T47D (cell line): ENCODE measurements at places on chromosomes 3 and 15.

GRCh38 chr15:68654786-68655560 is 76.2 kb downstream of the CORO2B start:
- DNase-seq = no peak

DNA sequence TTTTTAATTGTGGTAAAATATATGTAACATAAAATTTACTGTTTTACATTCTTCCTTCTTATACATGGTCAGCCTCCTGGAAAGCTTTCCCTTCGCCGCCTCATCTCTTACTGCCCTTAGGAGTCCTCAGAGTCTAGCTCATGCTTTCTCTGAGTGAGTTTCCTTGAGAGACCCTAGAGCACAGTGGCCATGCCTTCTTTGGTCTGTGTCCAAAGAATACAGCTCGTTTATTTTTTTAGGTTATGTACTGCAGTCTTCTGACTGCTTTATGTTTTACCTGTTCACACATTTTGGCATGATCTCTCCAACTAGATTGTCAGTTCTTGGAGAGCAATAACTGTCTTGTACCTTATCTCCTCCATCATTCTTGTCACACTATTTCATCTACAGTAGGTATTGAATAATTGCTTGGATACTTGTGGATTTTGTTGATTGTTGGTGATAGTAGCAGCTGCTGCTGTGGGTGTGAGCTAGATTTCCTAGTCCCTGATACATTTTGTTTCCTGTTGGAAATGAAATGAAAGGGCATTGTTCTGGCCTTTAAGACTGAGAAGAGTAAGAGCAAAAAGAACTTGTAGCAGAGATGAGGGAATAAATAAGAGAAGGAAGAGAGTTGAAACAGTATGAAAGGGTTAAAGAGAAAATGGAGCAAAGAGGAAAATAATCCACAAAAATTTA is 10.9 kb downstream of the ARIH2 start:
- DNase-seq = no peak

DNA sequence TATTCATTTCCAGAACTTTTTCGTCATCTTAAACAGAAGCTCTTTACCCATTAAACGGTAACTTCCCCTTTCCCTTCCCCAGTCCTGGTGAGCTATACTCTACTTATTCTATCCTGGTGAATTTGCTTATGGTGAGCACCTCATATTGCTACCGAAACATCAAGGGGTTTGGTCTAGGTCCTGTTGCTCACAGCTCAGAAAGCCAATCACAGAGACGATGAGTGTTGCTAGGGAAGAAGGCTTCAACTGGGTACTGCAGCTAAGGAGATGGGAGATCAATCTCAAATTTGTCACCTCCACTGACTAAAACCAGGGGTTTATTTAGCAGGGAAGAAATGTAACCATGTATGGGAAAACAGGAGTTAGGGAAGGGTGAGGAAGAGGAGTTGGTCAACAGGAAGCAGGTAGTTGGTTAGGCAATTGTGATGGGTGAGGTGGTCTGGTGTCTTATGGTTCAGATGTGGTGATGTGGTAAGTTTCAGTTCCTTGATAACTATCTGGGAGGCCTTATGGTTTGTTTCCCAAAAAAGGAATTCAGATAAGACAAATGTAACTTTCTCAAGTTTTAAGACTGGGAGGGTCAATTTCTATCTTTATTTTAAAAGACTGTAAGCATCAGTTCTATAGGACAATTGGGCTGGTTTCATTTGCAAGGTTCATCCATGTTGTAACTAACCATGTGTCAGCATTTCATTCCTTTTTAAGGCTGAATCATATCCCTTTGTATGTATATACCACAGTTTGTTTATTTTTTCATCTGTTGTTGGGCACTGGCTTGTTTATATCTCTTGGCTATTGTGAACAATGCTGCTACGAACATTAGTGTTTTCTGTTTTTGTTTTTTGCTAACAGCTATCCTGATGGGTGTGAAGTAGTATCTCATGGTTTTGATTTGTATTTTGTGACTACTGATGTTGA is 24.3 kb downstream of the ARHGAP11B start:
- DNase-seq = no peak

- DNase-seq = no peak
These were observed 60.5 kb upstream of the KY start for GRCh38 chr3:134711284-134711683.

DNA sequence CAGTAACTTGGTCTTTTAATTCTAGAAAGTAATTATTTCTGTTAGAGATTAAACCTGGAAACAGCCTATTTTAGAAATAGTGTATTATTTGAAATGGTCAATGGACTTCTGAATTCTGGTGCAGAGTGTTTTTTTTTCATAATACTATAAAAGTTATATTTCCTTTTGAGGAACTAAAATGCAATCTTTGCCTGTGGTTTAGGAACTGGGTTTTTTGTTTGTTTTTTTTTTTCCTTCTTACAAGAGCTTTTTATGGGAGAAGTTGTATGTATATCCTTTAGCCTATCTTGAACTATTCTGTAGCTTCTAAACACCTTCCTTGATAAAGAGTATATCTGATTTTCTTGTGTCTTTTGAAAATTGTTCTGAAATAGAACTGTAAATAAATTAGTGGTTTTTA is 88.3 kb downstream of the ARIH1 start:
- DNase-seq = no peak

- peak; percentile 71 for DNase-seq
These were observed 680 bp downstream of the GOLIM4 start for GRCh38 chr3:168094877-168095610.

GRCh38 chr15:35936284-35936683 is 390.3 kb upstream of the DPH6 start:
- no peak for DNase-seq

DNA sequence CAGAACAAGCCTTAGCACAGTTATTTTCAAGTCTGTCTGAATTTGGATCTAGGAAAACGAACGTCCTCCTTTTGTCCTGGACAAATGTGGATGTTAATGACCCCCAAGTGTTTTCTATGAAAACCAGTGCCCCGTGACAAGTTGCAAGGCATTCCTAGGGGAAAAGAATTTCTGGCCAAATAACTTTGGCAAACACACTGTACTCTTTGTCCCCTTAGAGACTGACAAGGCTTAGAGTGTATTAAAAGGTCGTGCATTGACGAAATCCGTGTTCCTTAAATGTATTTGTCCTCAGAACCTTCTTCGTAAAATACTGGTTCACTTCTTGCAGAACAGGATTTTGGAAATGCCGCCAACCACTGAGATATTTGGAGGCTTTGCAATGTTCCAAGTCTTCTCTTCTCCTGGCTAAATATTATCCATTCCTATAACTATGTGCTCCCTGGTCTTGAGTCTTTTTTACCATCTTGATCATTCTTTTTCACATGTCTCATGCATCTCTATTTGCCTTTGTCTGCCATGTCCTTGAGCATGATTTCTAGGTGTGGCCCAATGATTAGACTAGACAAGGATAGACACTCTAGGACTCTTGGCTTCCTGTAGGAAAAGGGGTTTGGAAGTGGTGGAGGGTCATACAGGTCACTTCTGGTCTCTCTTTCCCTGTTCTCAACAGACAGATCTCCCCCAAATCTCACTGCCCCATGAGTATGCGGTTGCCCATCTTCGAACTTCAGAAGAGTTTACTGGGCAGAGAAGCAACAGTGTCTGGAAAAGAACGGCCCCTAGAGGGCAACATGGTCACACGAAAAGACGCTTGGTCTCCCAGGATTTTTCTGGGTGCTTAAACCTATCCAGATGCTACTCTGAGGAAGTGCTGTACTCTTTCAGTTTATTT is 117.5 kb downstream of the EDEM1 start:
- peak; percentile 43 for DNase-seq

GRCh38 chr3:53113293-53114010 is 16.8 kb downstream of the RFT1 start:
- DNase-seq = no peak

DNA sequence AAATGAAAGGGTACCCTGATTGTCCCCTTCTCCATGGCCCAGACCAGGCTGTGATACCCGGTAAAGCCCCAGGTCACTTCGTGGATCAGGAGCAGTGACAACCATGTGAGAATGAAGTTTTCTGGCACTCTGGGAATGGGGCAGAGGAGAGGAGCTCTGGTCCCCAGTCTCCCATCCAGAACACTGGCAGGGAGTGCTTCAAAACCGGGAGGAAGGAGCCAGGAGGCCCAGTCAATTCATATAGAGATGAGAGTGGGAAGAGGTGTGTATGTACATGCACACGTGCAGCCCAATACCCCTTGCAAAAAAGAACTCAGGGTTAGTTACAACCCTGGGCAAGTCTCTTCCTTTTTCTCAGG is 101.4 kb upstream of the TLE3 start:
- DNase-seq = no peak

DNA sequence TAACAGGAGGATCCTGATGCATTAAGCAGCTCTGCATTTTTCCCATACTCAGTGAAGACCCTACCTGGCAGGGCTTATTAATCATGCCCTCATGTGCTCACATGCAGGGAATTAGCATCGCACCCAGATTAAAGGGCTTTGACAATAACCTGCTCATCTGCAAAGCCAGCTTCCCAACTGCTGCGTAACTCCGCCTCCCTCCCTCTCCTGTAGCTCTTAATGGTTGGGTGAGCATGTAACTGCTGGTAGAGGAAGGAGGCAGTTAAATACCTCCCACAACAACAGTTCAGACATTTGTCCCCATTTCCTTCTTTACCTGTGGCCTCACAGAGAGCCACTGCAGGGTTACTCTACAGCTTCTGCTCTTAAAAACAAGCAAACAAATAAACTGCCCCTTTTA is 203.6 kb upstream of the WNT5A start:
- no peak for DNase-seq

DNA sequence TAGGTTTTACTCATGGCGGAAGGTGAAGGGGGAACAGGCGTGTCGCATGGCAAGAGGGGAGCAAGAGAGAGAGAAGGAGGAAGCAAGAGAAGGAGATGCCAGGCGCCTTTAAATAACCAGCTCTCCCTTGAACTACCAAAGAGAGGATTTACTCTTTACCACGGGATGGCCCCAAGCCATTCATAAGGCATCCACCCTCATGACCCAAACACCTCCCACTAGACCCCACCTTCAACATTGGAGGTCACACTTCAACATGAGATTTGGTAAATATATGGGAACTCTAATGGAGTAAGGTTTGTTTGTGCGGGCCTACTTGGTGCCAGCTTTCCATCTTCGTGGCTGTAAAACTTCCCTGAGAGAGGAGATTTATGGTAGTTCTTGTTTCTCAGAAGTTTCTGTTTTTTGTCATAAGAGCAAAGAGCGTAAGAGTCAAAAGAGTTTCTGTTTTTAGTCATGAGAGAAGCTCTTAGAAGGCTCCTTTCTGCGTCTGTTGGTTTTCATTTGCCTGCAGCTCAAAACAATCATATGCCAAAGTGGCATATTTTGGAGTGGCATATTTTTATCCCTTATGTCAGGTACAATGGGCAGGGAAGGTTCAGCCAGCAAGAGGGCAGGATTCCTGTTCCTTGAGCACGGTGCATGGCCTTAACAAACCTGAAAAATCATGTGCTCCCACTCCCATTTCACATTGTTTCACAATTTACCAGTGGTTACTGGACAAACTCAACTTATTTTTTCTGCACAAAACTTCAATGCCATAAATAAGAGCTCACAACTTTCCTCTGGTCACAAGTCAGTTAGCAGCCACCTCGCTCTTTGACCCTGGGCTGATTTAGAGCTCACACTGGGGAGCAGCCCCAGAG is 12.5 kb downstream of the PML start:
- DNase-seq = no peak

GRCh38 chr3:56610669-56611335 is 53.8 kb downstream of the CCDC66 start:
- no peak for DNase-seq

DNA sequence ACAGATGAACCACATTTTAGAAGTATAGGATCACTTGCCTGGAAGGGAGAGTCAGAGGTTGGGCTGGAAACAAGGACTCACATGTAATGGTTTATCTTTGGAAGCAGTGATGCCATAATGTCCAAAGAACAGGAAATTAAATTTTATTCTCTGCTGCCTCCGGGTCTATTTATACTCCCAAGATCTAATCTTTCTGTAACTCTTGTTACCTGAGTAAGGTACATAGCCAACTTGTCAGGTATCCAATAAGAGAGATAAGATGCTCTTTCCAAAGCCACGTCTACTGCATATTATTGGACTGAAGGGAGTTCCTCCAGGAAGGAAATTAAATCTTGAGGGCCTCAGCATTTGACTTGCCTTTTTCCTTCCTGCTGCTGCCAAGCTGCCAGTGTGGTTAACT is 71.0 kb downstream of the CRYGS start:
- DNase-seq = peak; percentile 26

DNA sequence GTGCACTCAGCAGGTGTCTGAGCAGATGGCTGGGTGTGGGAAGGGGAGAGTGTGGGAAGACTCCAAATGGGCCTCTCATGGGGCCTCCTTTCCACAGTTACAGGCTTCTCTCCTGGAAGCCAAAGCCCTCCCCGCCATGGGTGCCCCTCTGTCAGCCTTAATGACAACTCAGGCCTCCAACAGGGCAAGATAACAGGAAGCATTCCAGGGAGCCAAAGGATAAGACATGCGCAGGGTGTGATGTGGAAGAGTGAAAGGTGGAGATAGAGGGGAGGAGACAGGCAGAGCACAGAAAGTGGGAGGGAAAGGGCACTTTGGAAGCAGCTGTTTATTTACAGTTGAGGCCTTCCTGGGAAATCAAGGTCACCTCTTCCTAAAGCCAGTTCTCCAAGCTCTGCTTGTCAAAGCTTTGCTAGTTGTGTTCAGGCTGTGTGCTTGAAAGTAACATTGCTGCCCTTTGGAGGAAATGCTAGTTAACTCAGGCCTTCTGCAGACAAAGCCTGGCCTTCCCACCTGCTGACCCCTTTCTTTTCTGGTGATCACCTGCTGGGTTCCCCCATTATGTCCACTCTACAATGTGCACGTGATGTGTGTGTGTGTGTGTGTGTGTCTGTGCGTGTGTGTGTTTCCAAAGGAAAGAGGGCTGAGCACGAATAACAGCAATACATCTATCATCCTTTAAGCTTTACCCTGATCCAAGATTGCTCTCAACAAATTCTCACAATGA is 35.2 kb upstream of the SMAD3 start:
- DNase-seq = no peak

- DNase-seq = no peak
These were observed 15.6 kb upstream of the CYFIP1 start for GRCh38 chr15:22995795-22996194.

DNA sequence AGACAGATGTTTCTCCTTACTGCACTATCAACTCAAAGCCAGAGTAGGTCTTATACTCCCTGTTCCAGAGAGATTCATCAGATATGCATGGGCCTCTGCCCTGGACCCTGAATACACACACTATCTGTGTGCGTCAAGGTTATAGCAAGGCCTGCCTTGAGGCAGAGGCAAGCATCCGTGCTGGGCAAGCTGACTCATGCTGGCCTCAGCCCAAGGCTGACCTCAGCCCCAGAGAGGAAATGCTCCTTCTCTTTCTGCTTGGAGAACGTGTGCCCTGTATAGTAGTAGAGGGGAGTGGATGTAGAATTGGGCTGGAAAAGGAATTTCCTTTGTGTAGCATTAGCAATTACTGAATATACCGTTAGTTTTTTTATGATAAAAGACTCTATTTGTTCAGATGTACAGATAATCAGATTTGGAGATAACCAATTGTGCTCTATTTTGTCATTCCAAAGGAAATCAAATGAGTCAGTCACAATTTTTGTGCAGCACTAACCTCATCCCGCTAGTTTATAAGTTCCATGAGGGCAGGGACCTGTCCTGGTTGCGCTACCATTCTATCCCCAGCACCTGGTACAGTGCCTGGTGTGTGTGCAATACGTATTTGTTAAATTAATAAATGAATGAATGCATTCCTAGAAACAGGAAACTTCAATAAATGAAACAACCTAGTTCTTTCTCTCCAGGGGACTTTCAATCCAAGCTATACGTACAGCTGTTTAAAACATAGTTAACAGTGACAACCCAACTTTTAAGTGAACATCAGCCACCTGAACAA is 13.3 kb upstream of the PAQR9 start:
- peak; percentile 73 for DNase-seq

- no peak for DNase-seq
These were observed 262.1 kb downstream of the NAALADL2 start for GRCh38 chr3:175121225-175121624.
